ENCODE measurements at places on chromosomes 5 and 9.

DNA sequence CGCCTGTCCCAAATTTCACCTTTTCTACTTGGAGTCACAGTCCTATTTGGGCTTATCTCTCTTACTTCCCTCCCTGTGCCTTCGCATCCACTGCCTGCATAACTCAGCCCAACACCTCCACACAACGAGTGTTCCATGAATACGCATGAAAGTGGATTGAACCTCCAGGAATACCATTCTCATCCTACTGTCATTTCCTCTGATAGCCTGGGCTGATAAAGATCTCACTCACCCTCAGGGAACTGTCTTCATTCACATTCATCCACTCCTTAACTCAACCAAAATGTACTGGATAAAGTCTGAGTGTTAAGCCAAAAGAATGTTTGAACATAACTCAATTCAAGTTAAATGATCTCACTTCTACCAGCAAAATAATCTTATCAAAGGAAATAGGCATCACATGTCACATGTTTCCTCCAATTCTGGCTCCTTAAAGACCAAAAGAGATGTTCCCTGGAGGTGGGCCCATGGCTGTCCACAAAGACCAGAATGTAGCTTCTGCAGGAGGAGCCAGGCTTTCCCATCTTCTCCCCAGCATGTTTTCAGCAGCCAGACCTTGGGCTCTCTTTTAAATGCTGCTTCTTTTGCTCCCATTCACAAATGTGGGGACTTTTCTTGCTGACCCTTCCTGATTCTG is 28.4 kb upstream of the TRIO start:
- no peak for DNase-seq

GRCh38 chr5:147732291-147732883 is 50.1 kb downstream of the JAKMIP2 start:
- no peak for DNase-seq

DNA sequence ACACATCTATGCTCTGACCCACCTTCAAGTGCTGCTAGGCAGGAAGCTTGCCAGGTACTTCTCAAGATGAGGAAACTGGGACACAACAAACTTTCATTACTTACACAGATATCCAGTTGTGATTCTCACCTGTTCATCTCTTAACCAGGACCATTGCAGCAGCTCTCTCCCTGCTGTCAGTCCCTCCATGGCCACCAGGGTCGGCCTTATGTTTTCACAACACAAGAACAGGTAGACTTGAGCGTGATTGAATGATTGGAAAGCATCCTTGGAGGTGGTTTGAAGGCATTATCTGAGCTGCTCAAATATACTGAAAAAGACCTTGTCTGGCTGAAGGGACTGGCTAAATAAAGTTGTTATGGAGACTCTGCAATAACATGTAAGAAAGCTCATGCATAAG is 94.4 kb downstream of the MTREX start:
- DNase-seq = no peak

DNA sequence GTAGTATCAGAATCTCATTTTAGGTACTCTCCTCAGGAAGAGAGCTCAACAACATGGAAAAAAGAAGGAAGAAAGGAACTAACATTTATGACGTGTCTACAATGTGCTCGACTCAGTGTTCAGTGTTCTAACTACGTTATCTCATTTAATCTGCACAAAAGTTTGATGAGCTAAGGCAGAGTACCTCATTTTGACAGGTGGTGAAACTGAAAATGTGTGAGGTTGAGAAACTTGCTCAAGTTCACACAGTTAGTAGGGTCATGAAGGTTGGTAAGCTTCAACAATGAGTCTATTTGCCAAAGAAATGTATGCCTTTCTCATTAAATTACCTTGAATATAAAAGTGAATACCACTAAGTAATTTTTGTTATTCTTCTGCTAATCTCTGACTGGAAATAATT is 165.1 kb downstream of the CAAP1 start:
- no peak for DNase-seq

DNA sequence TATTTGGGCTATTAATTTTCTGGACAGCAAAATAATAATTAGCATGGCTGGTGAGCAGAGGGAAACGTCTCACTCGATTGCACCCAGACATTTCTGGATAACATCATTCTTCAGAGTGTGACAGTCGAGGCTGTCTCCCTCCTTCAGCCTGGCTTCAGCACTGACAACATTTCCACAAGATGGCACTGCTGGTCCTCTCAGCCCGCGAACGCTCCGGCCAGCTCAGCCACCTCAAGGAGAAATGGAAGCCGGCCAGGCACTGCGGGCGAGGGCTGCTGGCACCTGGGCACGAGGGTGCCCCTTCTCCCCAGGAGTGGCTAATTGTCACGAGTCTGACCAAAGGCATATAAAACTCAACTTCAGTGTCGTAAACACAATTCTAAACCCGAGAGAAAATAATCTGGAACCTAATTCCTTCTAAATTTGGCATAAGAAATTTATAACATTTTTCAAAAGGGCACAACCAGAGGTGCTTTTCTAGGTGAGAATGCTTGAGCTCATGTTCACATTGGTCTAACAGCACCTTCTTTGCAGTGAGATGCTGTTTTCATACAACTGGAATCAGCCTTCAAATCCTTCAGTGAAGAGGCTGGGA is 65.9 kb downstream of the DAP start:
- DNase-seq = no peak

- DNase-seq = no peak
Observed at GRCh38 chr9:127679506-127679905, 27.3 kb upstream of the CFAP157 start.

DNA sequence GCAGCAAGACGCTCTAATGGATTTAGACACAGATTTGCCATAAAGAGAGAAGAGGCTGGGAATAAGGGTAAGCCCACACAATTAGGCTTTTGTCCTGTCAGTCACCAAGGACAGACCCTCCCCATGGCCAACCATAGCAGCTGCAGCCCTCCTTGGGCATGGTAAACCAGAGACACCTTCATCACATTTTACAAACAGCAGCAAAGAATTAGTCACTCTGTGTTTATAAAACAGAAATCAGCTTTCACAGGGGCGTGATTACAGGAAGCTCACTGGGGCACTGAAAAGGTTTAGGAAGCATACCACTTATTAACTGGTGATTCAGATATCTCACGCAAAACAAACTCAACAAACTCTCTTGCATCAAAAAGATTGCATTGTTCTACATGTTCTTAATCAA is 37.3 kb upstream of the ZNF622 start:
- DNase-seq = no peak

- no peak for DNase-seq
Observed at GRCh38 chr5:169185626-169186025, 115.3 kb downstream of the SLIT3 start.

DNA sequence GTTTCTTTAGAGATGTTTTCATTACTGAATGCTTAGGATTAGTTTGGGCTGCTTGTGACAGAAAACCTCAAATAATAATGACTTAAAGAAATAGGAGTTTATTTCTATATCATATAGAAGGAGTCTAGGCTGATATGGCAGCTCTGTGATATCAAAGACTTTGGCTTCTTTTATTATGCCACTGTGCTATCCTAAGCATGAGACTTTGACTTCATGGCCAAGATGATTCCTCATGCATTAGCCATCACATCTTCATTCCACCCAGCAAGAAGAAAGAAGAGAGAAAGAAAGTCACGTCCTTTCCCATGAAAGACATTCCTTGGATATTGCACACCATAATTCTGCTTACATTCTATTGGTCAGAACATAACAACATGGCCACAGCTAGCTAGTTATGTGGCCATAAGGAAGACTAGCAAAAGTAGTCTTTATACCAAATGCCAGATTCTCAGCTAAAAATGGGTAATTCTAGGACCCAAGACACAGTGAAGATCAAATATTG is 76.2 kb downstream of the DAPK1 start:
- DNase-seq = no peak

- DNase-seq = no peak
Observed at GRCh38 chr5:157345067-157345466, 79.1 kb downstream of the CYFIP2 start.

DNA sequence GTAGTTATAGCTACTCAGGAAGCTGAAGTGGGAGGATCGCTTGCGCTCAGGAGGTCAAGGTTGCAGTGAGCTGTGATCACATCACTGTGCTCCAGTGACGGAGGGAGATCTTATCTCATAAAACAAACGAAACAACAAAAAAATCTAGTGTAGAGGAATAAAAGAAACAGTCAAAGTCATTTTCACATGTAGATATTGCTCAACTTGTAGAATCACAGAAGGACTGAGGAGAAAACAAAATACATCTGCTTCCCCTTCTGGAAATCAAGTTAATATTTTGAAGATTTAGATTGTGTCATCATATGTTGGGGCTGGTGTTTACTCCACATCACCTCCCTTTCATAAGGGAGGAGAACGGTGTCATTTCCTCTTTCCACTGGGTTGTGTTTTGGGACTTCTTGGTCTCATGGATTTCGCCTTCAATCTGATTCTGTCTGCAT is 8.2 kb upstream of the SLC46A2 start:
- no peak for DNase-seq

DNA sequence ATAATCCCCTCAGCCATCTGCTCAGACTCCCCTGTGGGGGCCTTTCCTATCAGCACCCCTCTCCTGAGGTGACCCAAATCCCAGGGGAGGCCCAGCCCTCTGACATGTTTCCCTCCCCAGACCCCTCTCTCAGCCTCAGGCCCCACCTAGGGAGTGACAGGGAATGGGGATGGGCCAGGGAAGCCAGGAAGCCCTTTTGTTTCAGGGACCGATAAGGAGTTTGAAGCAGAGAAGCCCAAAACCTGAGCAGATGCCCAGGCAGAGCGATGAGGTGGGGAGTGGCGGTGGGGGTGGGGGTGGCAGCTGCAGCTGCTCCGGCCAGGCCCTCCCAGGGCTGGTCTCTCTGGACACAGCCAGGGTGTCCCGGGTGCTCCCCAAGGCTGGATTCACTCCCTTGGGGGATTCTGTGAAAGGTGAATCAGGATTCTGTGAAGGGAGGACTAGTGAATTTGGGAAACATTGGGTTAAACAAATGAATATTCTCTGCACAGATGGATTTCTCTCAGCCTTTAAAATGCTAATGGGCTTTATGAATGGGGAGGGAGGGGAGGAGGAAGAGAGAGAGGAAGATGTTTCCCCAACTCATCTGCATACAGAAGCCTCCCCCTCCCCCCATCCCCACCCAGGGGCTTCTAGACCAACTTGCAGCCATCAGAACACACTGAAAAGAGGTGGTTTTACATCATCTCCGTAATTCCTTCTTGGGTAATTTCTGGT is 17.4 kb downstream of the AKNA start:
- no peak for DNase-seq

Data from naive thymus-derived CD4-positive, alpha-beta T cell (primary cell).